ENCODE measurements at places on chromosomes 12 and 14. TPM values are rescaled to one million over a fixed set of nuclear protein-coding genes. Genes with fewer than 3 reads are reported as not detected.

RNASE1 gene
- 192 TPM for polyA plus RNA-seq

PIWIL1 gene
- 0.09 TPM for polyA plus RNA-seq

SNAPC1 gene
- 4.5 TPM for polyA plus RNA-seq

ZDHHC22 gene
- 0.30 TPM for polyA plus RNA-seq

MANSC4 gene
- not detected for polyA plus RNA-seq

ACRBP gene
- 2.9 TPM for polyA plus RNA-seq

RASAL1 gene
- polyA plus RNA-seq: 0.08 TPM

RDH16 gene
- polyA plus RNA-seq: 0.57 TPM

IQSEC3 gene
- 2.9 TPM for polyA plus RNA-seq

KRT1 gene
- polyA plus RNA-seq: 20.8 TPM

ZBTB42 gene
- 9.3 TPM for polyA plus RNA-seq

BCL2L2 gene
- 35.6 TPM for polyA plus RNA-seq

DTX1 gene
- 5.9 TPM for polyA plus RNA-seq

GRCh38 chr14:58823312-58823711, 185.6 kb downstream of the DACT1 start:
- DNase-seq: no peak

DNA sequence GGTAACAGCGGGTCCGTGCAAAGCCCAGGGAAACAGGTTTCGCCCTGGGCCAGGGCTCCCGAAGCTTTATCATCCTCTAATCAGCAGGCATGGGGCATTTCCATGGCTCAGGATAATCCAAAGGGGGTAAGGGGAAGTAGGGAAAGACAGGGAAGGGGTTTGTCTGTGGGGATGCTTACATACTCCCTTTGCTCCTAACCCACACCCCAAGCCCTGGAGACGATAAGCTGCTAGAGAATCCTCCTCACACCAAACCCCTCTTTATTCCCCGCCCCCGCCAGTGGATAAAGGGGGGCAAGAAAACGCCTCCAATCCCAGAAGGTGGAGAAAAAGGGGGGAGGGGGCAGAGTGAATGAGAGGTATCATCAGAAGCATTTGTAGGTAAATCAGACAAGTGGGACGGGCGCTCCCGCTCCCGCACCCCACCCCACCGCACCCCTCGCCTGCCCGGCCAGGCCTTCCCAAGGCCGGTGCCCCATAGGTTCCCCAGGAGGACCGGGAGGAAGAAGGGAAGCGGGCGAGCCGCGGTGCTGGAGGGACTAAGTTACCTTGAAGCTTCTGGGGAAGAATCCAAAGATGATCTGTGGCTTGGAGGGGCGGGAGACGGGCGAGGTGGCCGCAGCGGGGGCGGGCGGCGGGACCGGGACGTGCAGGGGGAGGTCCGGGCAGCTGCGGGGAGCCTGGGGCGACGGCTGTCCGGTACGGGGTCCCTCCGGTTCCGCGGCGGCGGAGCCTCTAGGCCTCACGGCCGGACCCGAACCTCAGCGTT, 762 bp downstream of the PPP2R5E start:
- peak; percentile 21 for DNase-seq

DNA sequence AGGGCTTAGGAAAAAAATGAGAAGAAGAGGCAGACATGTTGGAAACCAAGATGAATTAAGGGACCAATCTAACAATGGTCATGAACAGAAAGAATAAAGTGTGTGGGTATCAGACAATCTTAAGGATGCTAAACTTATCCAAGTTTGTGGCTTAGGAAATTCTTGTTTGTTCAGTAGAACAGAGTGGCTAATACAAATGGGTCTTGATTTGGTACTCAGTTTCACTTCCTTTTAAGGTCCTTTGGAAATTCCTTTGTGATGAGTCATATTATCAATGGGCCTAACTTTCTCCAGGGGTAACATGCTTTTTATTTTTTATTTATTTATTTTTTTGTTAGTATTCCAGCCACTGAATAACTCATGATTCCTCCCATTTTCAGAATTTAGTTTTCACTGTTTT, 1154.7 kb upstream of the FLRT2 start:
- no peak for DNase-seq

DNA sequence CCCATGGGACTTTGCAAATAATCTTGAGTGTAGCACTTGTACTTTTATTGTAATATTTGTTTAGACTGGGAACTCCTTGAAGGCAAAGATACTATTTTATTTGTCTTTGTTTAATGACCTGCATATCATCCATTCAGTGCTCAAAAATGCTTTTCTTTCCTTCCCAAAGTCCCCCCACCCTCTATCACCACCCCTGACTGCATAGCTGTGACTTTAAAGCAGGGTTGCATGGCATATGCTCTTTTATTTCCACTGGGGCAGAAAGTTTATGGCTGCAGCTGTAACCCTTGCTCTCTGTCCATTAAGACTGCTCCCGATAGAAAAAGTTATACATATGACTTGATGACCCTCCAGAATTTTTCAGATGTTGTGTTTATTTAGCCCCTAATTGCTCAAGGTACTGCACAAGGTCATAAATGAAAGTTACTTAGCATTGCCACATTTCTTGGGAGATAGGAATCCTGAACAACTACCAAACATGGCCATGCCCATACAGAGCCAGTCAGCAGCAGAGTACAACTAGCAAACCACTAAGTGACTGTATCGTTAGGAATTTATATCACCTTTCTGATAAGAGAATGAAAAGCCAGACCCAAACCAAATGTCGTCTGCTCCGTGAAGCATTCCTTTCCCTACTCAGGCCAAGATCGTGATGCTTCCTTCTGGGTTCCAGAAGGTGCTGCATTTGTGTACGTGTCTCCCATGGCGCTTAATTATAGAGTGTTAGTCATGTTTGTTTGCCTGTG, 114.3 kb downstream of the DIP2B start:
- DNase-seq: no peak

GRCh38 chr12:93379326-93379980, 1.7 kb downstream of the NUDT4 start:
- DNase-seq: no peak

DNA sequence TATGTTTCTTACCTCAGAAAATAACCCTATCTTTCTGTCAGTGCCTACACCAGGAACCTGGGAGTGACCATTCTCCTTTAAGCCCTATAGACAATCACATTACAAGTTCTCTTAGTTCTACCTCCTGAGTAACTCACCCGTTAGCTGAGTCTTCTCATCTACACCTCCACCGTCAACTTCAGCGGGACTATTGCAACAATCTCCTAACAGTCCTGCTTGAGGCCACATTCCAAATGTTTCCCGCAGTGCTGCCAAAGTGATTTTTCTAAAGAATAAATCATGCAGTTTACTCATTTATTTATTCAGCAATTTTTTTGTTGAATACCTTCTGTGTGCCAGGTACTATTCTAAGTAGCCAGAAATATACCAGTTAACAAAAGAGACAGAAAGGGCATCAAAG, 285.0 kb upstream of the GRIP1 start:
- no peak for DNase-seq

GRCh38 chr12:19894803-19895202, 455.5 kb downstream of the AEBP2 start:
- no peak for DNase-seq

DNA sequence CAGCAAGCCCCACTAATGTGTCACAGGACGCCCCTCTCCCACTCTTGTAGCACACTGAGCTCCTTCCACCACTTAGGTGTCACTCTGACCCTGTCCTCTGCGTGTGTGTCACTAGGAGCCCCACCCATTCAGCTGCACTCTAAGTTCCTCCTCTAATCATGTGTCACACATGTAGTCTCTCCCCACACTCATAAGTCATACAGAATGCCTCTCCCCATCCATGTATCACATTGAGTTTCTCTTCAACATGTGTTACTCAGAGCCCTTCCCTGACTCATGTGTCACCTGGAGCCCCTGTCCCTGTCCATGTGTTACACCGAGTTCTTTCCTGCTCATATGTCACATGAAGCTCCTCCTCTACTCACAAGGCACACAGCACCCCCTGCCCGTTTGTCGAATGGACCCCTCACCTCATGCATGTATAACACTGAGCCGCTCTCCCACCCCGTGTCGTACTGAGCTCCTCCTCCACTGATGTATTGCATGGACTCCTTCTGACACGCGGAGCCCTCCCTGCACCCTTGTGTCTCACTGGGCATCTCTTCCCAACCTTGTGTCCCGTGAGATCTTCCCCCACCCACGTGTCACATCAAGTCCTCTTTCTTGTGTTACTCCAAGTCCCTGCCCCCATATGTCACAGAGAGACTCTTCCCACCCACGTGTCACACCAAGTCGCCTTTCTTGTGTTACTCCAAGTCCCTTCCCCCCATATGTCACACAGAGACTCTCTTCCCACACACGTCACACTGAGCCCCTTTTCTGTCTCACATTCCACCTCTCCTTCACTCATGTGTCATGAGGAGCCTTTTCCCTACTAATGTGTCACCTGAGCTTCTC, 31.0 kb downstream of the RTL1 start:
- DNase-seq: no peak

- DNase-seq: no peak
Observed at GRCh38 chr12:47891356-47891755, 13.4 kb downstream of the VDR start.

DNA sequence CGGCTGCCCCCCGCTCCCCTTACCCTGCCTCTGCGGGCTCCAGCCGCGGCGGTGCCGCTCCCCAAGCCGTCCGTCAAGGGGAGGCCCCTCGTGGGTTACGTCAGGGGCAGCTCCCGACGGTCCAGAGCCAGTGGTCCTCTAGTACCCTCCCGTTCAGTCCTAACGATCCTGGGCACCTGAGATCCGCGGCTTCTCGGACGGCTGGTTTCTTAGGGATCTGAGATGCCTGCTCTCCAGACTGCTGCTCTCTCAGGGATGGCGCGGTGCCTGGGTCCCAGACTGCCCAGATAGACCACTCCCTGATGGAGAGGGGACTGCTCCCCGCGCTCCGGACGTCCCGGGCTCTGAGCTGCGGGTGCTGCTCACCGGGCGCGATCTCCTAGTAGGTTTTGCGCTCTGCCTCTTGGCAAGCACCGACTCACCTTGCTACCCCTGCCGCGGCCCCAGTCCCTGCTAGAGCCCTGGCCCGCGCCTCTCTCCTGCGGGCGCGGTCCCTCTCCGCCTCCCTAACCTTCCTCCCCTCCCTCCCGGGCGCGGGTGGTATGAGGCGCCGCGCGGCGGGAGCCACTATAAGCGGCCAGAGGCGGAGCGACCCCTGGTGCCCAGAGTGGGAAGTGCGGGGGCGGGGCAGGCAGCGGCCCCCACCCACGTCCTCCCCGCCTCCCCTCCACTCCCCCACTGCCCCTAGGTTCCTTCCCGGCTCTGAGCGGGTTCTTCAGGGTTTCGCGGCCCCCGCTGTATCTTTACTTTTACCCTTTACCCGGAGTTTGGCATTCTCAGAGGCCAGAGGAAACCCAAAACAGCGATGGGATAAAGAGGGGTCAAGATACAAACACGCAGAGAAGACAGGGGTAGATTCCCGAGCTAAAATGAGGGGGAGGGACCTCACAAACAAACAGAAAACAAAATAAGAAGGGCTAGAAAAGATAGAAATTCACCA, at the start of gene C1QL4:
TSS of gene C1QL4 (minus strand) at position 544 of the 940 bp plus-strand sequence. CDS start 711 bp downstream, outside the sequence.
- peak; percentile 75 for DNase-seq

DNA sequence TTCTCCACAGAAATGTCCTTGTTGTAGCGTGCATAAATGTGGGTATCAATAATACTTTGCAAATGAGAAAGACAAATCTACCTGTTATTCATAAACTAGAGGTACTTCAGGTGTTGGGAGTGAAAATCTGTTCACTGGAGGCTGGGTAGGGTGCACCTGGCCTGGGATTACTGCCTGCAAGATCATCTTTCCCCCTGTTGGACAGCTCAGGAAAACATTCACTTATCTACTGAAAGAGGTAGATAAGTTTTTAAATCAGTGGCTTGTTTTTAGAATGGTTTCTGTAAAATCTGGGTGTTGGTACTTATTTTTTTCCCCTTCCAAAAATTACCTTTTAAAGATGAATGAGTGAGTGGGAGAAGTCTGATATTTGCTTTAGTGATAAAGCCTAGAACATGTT, 95.6 kb downstream of the DIP2B start:
- DNase-seq: no peak

DNA sequence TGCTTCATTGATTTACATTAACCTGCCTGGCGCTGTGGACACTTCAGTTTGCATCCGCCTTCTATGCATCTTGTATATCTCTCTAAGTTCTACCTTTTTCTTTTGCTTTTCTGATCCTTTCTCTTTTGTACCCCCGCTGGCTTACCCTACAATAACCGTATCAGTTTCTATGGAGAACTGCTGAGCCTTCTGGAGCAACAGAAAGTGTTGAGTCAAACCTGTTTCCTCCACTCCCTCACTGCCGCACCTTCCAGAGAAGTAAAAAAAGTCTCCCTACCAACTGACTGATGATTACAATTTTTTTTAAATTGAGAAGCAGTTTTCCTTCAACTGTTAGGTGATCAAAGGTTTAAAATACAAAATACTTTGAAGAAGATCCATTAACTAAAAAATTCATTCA, 17.4 kb downstream of the EXD2 start:
- DNase-seq: no peak

GRCh38 chr14:64293976-64294671, at the start of gene ESR2:
TSS of gene ESR2 (minus strand) at chr14:64294371. CDS start at chr14:64282985, 11,386 bp downstream.
- DNase-seq: peak; percentile 12

DNA sequence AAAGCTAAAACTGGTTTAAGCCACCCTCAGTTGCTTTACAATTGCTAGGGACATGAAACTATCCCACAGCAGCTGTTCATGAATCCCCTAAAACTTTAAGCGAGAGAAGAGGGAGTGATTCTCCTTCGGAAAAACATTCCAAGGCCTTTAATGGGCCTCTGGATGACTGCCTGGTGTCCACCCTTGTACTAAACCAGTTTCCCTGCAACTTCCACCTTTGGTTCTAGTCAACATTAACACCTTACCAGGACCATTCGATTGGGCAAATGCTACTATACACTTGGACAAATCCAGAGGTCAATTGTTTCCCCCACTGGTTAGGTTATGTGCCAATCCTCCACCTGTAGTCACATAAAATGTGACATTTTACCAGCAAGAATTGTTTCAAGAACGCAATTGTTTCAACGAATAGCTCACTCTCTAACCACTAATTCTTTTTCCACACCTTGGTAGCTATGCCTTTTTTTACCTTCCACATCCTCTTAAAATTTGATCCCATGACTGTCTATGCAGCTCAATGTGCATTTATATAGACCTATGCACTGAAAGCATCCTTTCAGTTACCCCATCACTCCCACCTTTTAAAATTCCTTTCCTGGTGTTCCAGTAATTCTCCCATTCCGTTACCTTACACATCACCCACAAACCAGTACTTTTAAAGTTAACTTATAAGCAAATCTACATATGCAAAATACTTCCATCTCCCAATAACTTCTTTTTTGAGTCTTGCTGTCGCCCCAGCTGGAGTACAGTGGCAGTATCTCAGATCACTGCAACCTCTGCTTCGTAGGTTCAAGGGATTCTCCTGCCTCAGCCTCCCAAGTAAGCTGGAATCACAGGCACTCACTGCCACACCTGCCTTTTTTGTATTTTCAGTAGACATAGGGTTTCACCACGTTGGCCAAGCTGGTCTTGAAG, 3.6 kb downstream of the UBC start:
- DNase-seq: no peak

DNA sequence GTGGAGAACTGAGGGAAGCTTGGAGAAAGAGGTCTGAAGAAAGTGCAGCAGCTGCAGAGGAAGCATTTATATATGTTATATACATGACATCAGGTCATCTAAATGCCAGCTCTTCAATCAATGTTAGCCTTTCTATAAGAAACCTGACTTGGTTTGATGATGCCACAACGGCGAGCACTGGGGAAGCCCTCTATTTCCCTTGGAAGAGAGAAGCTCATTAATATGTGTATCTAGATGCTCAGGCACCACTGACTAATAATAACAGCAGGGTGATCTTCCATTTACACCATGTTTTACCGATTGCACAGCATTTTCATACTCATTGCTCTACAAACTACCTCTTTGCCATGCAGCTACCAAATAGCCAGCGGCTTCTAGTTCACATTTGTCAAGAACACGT, 811 bp downstream of the ACYP1 start:
- no peak for DNase-seq

- no peak for DNase-seq
Observed at GRCh38 chr14:77037938-77038568, 9.5 kb upstream of the IRF2BPL start.

- no peak for DNase-seq
Observed at GRCh38 chr12:27906658-27907473, 65.7 kb downstream of the PTHLH start.
